ENCODE measurements at places on chromosomes 7 and 10.

- no peak for DNase-seq
Observed at GRCh38 chr10:1465418-1465911, 271.9 kb downstream of the ADARB2 start.

DNA sequence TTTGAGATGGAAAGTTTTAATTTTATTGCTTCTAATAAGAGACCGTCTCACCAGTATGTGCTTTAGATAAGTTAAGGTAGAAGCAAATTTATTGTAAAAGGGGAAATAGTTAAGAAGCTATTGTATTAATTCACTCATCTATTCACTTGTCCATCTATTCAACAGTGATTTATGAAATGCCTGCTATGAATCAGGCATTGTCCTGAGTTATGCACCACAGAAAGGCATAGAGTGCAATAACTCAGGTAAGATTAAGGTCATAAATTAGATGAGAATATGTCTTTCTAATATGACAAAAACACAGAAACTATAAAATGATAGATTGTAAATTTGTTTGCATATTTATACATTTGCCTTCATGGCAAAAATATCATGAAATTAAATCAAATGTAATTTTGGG lies 379.3 kb upstream of the PCDH15 start:
- DNase-seq = no peak

GRCh38 chr10:26221541-26221940 lies 5.0 kb downstream of the GAD2 start:
- DNase-seq = no peak

DNA sequence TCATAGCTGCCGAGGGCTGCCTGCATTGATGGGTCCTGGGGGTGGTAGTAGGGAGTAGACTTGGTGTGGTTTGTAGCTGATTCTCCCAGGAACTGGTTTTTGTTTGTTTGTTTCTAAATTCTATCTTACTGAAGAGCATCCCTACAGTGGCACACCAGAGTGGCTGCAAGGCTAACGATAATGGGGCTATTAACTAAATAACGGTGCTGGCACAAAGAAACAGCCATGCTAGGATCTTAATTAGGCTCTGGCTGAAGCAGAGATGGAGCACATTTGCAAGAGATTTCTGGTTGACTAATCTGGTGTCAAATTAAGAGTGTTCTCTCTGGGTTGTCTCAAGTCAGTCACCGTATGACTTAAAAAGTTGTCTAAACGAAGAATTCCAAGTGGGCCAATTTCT lies 590.0 kb downstream of the NRG3 start:
- DNase-seq = no peak

DNA sequence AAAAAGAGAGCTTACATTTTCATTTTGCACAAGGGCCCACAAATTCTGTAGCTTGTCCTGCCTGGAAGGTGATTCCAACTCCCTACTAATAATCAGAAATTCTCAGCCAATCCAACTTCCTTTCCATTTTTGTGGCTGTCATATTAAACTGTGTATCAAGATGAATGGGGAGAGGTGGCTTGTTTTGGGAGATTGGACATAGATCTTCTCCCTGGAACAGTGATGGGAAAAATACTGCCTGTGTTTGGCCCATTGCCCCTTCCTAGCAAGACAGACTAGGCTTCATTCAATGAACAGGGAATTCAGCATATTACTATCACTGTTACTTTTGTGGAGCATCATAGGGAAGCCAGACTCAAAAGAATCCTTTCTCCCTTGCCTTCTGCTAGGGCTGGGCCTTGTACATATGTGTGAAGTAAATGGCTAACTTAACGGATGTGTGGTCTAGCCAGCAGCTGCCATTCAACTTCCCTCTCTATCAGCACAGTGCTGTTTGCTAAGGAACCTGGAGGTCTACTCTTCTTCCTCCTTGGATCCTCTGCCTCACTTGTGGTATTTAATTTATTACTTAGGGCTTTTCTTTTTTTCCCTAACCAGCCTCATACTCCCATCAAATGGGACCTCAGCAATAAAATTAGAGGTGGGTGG lies 326.0 kb downstream of the BICC1 start:
- no peak for DNase-seq

DNA sequence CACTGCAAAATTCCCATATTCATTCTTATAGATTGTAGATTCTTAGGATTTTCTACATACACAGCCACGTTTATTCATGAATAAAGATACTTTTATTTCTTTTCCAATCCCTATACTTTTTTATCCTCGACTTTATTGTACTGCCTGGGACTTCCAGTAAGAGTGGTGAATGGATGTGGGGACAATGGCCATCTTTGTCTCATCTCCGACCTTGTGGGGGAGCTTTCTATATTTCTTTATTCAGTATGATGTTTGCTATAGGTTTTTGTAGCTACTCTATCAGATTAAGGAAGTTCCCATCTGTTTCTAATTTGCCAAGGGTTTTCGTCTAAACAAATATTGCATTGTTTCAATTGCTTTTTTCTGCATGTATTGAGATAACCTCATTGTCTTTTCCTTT lies 184.3 kb downstream of the FOXP2 start:
- no peak for DNase-seq

DNA sequence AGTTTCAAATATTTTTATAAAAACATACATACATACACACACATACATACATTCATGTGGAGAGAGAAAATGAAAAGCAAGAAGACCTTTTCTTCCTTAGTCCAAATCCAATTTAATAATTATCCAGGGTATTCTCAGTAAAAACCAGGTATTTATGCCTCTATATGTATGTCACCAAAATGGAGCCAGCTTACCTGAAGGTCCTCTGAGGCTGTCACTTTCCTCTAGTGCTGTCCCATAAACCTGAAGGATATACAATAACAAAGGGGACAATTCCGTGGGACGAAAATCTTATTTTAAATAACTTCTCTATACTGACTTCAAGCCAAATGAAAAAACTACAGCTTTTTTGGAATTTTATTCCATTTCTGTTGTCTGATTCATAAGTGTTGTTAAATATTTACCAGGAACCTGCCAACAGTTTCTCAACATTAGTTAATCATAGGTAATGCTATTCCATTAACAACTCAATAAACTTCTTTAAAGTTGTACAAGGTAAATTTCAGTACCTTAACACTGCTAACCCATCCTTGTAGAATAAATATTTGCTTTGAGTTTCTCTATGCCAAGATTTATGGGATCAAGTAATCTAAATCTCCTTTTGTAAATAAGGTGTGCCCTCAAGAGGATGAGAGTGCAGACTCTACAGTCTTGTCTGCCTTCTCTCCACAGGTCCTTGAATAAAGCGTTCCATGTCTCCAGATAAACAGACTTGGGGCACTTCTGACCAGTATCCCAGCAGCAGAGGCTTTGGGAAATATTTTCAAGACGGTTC lies 260.3 kb downstream of the AHR start:
- no peak for DNase-seq

DNA sequence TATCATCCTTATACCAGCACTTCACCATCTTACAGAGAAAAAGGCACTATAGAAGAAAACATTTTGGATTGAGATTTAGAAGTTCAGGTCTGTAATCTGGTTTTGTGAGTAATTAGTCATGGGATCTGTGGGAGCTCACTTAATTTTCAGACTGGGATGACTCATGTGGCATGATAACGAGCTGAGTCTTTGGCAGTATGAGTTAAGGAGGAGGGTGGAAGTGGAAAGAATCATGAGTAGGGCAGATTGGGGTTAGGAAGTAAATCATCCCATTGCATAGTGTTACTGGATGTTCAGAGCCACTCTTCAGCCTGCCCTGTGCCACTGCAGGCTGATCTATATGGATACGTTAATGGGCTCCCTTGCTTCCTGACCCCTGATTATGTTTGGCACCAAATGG lies 64.9 kb downstream of the ZNF92 start:
- no peak for DNase-seq

GRCh38 chr7:73978661-73979563 lies 49.1 kb upstream of the ELN start:
- DNase-seq = peak; percentile 81

- DNase-seq = no peak
Observed at GRCh38 chr7:150964593-150965111, 13.5 kb downstream of the KCNH2 start.

DNA sequence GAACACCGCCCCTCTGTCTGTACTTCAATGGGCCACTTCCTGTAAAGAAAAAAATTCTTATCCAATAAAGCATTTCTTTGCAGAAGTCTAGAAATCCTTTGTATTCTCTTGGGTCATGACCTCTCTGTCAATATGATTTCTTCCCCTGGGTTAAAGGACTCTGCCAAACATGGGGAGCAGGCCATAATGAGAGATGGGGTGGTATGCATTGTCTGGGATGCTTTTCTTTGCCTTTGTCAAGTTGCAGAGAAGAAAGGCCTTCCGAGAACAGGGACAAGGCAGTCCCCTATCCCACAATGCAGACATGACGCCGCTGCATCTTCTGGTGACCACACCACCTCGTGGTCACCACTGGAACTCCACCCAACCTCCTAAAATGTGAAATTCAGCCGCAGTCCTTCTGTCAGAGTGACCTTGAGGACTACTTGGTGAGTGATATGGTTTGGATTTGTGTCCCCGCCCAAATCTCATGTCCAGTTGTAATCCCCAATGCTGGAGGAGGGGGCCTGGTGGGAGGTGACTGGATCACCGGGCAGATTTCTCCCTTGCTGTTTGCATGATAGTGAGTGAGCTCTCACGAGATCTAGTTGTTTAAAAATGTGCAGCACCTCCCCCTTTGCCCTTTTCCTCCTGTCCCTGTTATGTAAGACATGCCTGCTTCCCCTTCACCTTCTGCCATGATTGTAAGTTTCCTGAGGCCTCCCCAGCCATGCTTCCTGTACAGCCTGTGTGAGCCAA lies 15.2 kb upstream of the FRMPD2 start:
- DNase-seq = peak; percentile 70

- no peak for DNase-seq
Observed at GRCh38 chr7:42494736-42495135, 257.7 kb upstream of the GLI3 start.

DNA sequence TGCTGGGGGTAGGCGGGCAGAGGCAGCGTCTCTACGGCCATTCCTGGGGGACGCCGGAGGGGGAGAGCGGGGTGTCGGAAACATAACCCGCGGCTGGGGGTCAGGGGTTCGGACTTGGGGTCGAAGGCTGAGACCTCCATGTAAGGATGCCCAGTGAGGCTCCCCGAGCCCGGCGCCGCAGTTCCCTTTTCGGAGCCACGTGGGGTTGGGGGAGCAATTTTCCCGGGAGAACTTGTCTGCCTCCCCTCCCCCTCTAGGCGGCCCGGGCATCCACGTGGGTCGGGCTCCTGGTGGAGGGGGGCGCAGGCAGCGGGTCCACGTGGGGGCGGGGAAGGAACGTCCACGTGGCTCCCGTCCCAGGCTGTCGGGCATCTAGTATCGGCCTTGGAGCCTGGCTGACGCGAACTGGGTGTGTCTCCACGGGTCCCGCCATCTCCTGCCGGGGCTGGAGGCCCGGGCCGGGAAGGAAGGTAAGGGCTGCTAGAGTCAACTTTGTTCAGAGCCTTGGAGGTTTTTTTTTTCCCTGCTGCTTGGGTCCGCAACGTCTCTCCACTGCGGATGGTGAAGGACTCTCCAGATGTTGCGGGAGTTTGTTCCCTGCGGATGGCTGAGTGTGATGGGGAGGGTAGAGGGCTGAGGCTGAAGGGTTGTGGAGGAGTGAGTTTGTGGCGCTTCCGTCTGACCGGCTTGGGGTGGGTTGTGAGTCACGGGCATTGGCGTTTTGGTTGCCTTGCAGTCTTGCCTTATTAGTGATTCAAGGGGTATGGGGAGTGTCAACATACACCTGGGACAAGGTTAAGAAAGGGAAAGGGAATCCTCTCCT lies 744 bp downstream of the PPRC1 start:
- peak; percentile 71 for DNase-seq

DNA sequence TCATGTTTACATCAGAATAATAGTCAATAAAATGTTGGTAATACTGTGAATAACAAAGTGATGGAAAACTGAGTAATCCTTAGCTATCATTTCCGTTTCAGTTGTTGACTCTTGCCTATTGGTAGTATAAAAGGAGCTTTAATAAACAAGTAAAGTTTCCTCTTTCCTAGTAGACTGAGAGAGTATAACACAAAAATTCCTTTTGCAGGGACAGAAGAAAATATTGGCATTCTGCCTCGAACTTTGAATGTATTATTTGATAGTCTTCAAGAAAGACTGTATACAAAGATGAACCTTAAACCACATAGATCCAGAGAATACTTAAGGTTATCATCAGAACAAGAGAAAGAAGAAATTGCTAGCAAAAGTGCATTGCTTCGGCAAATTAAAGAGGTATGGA lies 9.4 kb downstream of the KIF20B start:
- no peak for DNase-seq

DNA sequence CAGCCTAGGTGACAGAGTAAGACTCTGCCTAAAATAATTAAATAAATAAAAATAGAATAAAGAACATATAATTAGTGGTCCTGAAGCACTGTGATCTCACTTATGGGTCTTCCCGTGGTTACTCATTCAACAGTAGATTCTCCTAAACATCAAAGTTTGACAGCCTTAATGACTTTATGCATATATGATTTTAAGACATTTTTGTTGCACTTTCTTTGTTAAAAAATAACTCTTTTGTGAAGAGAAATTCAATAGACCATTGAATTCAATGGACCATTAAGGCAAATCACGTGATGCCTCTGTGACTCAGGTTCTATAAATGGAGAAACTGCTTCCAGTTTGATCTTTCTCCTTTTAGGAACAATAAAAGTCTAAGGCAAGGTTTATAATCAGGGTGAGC lies 59.6 kb downstream of the ATOH7 start:
- no peak for DNase-seq

- no peak for DNase-seq
Observed at GRCh38 chr7:103129702-103130549, 19.0 kb downstream of the NAPEPLD start.

- DNase-seq = peak; percentile 55
Observed at GRCh38 chr10:88932539-88933256, 19.9 kb downstream of the ACTA2 start.

DNA sequence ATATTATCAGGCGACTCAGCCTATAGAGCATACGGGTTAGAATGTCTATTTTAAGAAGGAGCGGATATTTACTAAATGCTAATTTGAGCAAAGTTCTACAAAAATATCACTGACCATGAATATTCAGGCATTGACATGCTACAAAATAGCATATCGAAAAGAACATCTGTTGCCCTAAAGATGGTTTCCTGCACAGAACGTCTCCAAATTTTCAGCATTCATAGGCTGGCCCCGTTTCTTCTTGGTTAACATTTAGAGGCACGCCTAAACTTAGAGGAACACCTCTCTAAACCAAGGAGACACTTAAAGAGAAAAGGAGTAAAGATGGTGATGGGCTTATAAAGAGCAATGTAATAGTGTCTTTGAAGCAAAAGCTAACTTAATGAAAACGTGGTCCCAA lies 1.3 kb upstream of the MINPP1 start:
- DNase-seq = no peak

GRCh38 chr10:95745501-95745900 lies 10.5 kb upstream of the ENTPD1 start:
- no peak for DNase-seq

Measured in urothelium cell line (cell line).